HEK293T (cell line): ENCODE measurements at places on chromosomes 5 and 9.

DNA sequence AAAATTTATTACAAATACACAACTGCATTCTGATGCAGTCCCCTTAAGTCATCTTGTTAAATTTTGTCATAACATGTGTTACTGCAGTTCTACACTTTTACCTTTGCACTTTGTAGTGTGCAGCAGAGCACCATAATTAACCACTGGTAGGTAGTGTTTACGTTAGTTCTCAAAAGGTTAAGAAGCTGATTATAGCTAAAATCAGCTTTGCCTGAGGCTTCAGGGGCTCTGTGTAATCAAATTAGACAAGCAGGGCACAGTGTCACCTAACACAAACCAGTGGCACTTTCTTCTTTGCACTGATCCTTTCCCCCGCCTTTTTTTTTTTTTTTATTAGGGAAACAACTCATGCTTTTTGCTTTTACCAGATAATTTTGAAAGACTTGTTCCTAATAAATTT is 26.1 kb downstream of the POU5F2 start:
- no peak for DNase-seq

DNA sequence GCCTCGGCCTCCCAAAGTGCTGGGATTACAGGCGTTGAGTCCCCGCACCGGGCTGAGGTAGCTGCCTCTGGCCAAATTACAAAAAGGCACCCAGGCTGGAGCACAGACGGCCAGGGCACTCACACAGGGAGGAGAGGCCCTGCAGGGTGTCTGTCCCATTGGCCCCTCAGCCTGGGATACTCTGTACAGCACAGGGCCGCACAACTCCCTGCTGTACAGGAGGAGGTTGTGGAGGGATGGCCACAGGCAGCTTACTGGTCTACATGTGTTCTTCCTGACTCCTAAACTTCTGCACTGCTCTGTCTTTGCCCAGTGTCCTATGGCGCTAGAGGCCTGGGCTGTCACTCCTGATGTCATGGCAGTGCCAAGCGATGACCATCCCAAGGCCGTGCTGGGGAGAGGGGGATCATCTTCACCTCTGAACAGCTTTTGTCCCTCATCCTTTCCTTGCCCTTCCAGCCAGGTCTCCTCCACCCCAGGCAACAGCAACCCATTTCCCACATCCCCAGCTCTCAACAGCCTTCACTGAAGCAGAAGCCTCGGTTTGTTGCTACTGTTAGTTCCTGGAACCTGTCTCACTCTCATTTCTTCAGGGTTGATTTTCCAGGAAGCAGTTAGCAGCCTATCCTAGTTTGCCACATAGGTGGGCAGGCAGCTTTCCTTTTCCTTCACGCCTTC is 1.8 kb upstream of the CNOT6 start:
- no peak for DNase-seq

- no peak for DNase-seq
Observed at GRCh38 chr9:83034587-83034986, 28.4 kb downstream of the RASEF start.

- DNase-seq = no peak
Observed at GRCh38 chr5:172164769-172165212, 23.2 kb downstream of the STK10 start.

DNA sequence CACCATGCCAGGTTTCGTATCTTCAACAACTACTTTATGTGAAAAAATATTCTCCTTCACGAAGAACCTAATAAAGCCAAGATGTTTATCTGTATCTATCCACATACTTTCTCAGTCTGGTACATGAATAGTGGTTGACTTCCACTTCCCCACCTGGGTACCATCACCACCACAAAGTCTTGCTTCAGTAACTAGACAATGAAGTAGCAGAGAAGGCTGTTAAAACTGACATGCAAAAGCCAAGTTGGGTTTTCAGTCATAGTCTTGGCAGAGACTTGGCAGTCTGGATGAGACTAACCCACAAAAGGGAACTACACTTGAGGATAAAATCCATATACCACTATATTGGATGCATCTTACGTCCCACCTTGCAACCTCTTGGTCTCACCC is 5.0 kb downstream of the P4HA2 start:
- DNase-seq = no peak

GRCh38 chr5:167533814-167534795 is 757.3 kb upstream of the WWC1 start:
- no peak for DNase-seq

DNA sequence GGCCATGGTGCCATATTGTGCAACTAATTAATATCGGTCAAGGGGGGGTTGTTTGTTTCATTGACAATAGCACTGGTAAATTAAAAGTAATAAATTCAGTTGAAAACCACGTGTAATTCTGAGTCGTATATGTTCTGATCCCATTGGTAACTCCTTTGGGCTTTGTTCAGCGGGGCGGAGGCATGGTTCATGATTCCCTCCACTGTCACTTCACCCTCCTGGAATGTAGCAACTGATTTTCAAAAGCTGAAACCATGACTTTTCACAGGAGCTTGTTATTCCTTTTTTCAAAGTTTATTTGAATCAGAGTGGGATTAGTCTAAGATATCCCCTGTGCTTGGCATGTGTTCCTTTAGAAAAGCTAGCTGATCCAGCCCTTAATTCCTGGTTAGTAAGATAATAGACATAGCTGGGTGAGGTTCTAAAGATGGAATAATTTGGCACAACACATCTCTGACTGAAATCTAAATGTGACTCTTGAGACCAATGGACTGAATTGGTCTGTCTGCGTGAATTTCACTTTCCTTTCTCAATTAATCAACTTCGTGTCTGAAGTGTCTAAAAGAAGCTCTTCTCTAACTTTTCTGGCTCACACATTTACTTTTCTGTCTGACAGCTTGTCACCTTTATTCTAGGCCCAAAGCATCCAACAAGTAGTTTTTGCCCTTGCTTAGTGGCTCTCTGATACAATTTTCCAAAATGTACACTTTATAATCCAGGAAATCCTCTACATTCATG is 185.7 kb upstream of the VCAN start:
- DNase-seq = no peak

DNA sequence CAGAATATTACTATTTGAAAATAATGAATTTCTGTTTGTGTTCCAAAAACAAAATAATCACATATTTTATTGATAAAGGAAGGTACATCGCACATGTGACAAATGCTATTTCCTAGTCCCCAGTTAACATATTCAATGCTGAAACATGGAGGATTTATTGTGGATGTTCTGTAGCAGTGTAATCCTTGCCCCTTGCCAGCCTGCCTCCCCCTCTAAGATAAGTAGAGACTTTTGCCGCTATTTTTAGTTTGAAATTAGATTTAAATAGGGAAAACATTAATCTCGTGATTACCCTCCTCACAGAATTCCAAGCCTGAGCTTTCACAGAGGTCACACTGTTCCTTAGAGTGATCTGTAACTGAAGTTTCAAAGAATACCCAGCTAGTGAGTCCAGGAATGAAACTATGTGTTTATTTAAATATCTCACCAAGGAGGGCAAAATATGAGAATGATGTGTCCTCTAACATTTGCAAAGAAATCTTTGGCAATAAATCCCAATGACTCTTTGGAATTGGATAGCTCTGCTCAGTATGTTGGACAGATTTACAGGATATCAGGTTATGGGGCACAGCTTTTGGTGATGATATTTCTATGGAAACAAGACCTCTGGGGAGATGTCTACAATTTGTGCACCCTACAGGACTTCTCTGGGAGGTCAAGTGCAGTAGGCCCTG is 17.3 kb downstream of the CTXN3 start:
- no peak for DNase-seq

DNA sequence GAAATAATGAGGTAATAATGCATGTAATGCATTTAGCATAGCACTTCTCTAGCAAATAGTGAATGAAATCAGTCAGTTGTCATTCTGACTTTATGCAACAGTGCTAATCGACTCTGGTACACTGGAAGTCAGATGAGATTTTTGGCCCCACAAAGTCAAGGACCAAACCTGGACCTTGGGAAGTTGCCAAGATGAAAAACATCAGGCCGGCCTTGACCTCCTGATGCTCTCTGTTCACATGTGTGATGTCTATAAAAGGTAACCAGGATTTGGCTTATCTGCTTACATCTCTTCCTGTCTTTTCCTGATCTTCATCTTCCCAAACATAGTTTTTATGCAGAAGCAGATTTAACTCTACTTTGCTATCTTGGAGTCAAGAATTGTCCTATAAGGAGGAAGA is 39.5 kb downstream of the SLC22A5 start:
- DNase-seq = no peak

- no peak for DNase-seq
Observed at GRCh38 chr9:111027798-111028197, 10.5 kb downstream of the LPAR1 start.

- DNase-seq = peak; percentile 71
Observed at GRCh38 chr5:58891086-58891970, 308.5 kb downstream of the RAB3C start.

DNA sequence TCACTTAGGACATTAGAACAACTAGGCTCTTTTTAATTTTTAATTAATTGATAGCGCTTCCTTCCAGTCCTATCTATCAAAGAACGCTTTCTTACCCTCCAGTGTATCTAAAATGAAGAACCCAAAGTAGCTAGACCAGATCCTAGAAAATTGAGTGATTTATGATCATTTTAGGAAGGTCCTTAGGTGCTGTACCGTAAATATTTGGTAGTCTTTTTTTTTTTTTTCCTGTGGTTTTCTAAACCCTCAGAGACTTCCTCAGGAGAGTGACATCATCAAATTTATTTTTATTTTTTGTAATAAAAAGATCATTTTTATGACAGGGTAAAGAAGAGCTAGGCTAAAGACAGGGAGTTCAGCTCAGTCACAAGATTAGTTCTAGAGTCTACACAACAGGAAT is 197.4 kb downstream of the WDR70 start:
- no peak for DNase-seq

- DNase-seq = no peak
Observed at GRCh38 chr9:127004946-127005769, 90.6 kb downstream of the RALGPS1 start.
